ENCODE measurements at places on chromosomes 1 and 21.

DNA sequence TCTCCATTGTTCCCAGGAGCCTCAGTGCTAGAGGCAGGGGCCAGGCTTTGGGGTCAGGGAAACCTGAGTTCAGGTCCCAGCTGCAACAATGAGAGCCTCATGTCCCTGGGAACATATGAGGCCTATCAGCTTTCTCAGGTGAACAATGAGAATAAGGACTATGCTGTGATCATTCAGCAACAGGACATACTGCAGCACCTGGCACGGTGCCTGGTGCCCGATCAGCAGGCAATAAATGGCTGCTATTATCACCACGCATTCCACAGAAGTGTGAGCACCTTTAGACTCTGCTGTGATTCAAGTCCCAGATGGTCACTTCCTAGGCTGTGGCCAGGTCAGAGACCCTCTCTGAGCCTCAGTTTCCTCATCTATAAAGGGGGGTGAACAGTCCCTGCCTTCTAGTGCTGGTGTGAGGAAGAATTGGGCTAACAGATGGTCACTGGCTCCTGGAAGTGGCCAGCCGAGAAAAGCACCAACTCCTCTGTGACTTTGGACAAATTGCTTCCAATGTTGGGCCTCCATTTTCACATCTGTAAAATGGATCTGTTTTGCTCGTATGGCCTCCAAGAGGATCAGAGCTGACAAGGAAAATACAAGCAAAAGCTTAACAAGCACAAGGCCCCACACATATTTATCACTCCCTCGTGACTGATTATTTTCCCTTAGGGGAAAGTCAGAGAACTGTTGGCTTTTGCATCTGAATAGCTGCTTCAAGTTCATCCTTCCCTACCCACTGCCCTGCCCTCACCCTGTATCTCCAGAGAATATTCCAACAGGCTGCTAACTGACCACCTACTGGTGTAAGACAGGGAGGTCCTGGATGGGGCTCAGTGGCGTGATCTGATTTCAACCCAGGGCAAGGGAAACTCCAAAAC is 1.1 kb downstream of the SLC5A9 start:
- DNase-seq: no peak

GRCh38 chr1:44628962-44629756 is 45.1 kb downstream of the TMEM53 start:
- DNase-seq: no peak

- DNase-seq: peak; percentile 75
Measured at GRCh38 chr1:200888349-200888838, 6.3 kb upstream of the INAVA start.

GRCh38 chr1:243657793-243658192 is 192.2 kb downstream of the AKT3 start:
- no peak for DNase-seq

GRCh38 chr1:210624722-210625121 is 296.0 kb downstream of the HHAT start:
- DNase-seq: no peak

DNA sequence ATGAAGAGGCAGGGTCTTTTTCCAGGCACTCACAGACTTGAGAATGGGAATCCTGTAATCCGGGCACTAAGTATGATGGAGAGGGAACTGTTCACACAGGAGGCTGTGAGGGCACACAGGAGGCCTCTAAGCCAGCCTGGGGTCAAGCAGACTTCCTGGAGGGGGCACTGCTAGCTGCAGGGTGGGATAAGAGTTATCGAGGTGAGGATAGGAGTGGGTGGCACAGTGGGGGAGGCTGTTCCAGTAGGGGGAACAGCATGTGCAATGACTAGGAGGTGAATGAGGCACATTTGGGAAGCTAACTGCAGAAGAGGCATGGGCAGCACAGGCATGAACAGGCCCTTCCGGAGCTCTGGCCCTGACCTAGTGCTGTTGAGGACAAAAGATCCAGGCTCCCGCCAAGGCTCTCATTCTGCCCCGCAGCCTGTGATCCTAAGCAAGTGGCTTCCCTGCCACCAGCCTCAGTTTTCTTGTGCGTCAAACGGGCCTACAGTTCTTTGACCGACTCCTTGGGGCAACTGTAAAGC is 216.7 kb downstream of the TRABD2B start:
- no peak for DNase-seq

GRCh38 chr1:211313392-211313791 is 13.2 kb upstream of the TRAF5 start:
- no peak for DNase-seq

DNA sequence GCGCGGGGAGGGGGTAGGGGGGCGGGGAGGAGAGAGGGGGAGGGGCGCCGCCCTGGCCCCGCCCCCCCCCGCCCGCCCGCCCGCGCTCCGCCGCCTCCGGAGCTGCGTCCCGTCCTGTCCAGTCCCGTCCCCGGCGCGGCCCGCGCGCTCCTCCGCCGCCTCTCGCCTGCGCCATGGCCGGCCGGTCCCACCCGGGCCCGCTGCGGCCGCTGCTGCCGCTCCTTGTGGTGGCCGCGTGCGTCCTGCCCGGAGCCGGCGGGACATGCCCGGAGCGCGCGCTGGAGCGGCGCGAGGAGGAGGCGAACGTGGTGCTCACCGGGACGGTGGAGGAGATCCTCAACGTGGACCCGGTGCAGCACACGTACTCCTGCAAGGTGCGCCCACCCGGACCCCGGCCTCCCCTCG is at the start of gene AGRN:
TSS of gene AGRN (plus strand) at position 121 of the 405 bp plus-strand sequence. CDS start at position 174, 53 bp downstream.
- DNase-seq: peak; percentile 37

- no peak for DNase-seq
Measured at GRCh38 chr21:33042812-33043211, 17.1 kb downstream of the OLIG2 start.

Measured in activated CD4-positive, alpha-beta T cell treated with anti-CD3 and anti-CD28 coated beads, Interleukin-2, amount 50 U/mL, for 48 hours (primary cell).